ENCODE measurements at places on chromosomes 6 and 20.
A peak's percentile ranks its signal among the peaks of the same experiment; 100 is the strongest.

DNA sequence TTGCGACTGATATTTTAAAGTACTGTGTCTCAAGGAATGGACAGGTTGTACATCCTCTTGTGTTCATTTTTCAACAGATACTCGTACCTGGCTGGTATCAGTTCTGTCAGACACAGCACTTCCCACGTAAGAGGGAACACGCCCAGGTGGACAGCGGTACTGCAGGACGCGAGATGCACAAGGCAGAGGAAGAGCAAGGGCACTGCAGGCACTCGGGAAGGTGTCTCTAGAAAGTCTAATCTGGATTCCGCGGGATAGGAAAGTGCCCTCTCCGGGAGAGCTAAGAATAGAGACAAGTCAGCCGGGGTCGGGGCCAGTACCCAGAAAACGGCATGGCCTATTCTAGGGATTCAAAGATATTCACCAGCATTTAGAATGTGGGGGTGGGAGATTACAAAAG, 94.2 kb upstream of the MBOAT1 start:
- no peak for DNase-seq

- DNase-seq: no peak
These were observed 10.2 kb downstream of the SENP6 start for GRCh38 chr6:75611702-75612375.

DNA sequence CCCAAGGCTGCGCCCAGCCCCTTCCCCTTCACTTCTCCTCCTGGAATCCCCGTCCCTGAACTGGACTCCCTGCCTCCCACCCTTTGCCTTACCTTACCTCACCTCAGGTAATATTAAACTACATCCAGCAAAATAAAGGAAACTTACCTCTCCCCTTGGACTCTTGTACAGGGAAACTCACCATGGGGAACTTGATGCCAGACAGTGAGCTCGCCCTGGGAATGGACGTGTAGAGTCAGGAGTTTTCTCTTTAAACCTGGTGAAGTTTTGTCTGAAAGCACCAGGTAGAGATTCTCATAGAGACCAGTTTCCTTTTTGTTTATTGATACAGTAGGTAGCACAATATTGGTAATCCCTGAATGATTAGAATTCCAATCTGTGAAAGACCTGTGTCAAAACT, 544 bp upstream of the HLA-C start:
- no peak for DNase-seq

GRCh38 chr20:48718786-48719578, 108.8 kb downstream of the PREX1 start:
- DNase-seq: no peak

GRCh38 chr20:14824996-14825395, 487.6 kb upstream of the FLRT3 start:
- no peak for DNase-seq

DNA sequence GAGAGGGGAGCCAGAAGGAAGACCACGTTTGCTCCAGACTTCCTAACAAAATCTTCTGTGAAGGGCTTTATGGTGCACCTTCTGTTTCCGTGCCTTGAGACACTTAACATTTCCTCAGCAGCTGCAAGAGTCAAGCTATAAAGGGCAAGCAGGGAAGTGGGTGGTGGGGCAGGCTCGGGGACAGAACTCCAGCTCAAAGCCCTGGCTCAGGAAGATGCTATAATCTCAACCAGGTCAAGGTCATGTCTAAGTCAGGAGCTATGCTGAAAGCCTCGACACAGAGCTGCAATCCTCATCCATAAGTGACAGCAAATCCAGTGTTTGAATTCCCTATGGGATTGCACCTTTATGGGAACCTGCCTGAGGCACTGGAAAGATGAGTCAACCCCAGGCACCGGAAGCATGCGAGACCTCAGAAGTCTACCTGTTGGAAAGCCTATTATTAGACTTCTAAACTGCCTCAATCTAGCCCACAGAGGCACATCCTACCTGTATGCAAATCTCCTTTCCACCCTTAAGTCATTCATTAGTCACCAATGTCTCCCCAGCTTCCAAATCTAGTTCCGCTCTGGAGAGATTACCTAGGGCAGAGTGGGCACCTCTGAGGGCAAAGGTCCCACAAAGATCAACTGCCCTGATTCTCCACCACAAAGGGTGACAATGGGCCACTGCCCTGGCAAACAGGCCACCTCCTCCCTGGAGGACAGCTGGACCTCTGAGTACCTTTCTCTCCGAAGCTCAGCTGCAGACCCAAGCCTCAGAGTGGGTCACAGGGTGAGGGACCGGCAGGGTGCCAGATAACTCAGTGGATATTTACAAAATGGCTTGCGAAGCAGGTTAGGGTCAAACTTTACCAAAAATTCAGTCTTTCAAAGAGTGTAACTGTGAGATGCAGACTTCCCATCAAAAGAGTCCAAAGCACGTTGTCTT, 287.0 kb downstream of the CDC5L start:
- no peak for DNase-seq

- DNase-seq: peak; percentile 10
These were observed 30.3 kb downstream of the TBPL1 start for GRCh38 chr6:133983099-133983939.

DNA sequence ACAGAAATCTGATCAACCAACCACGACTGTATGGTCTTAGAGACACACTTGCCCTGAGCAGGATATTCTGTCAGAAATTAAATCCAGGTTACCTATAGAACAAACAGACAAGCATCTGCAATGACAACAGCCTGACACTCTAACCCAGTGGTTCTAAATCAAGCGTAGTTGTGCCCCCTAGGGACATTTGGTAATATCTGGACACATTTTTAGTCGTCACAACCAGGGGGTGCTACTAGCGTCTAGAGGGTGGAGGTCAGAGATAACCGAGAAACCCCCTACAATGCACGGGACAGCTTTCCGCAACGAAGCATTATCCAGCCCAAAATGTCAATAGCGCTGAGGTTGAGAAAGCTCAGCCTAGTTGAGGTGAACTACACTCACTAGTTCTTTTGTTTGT, 32.3 kb downstream of the ID4 start:
- DNase-seq: no peak

DNA sequence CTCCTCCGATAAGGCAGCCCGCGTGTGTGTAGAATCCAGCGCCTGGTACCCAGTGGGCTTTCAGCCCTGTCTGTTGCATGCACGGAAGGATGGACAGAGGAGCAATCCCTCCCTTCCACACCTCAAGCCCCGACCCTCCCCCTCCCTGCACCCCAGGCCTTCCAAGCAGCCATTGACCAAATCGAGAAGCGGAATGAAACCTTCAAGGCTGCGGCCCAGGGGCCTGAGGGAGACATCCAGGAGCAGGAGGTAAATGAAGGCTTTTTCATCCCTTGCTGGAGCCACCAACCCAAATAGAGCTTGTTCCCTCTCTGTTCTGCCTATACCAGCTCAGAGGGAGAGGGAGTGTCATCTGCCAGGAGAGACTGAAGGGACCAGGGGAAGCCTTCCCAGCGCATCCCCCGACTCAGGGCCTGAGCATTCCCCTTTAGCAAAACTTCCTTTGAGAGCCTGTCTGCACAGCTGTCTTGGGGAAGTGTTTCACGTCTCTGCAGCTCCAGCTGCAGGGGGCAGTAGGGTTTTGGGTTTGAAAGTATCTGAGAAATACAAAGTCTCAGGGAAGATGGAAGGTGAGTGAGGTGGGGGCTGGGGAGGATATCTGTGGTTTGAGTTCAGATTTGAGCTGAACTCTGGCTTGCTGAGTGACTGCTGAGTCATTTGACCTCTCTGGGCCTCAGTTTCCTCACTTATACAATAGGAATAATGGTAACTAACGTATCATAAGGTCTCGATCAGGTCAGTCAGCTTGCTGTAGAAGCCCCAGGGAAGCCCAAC, 16.1 kb downstream of the FGD2 start:
- DNase-seq: peak; percentile 58

- DNase-seq: no peak
These were observed 47.9 kb upstream of the SCML4 start for GRCh38 chr6:107871976-107872375.

DNA sequence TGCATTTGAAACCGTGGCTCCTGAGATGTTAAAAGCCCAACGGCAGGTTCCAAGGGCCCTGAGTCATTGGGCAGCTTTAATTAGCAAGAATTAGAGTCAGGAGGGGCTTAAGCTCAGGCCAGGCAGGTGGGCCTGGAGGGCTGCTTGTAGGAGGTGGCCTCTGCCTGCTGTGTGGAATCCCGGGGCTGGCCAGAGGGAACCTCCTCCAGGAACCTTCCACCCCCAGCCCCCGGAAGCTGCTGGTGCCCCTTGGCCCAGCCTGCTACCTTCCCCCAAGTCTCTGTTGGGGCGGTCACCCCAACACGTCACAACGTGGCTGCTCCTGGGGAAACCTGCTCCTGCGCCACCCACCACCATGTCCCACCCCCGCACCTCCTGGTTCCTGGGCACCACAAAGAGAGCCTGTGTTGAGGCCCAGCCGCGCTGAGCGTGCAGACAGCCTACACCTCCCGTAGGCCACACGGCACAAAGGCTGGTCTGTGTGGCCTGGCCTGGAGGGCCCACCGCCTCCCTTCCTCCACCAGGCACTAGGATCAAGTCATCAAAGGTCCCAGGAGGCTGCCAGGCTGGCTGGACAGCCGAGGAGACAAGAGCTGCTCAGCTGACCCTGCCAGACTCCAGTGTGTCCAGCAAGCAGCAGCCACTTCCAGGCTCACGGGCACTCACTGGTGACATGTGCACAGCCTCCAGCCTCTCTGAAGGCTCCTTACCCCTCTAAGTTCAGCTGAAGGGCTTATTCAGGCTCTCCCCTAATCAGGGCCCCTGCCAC, 86.3 kb downstream of the SNX5 start:
- no peak for DNase-seq

- DNase-seq: no peak
These were observed 37.6 kb downstream of the TTLL9 start for GRCh38 chr20:31908016-31908415.

DNA sequence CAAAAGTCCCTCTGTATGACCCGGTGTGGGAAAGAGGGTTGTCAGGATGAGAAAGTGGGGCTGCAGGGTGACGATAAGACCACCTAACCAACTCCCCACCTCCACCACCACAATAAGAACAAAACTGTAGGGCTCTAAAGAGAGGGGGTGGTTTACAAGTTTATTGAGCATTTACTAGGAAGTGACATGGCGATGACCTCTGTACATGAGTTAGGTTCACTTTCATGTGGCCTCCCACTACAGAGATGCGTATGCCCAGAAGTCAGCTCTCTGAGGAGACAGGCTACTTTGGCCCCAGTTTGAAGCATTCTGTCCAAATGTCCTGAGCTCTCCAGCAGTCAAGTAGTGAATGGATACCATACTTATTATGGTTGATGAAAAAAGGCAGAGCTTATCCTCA, 28.7 kb upstream of the PI16 start:
- DNase-seq: no peak

- DNase-seq: no peak
These were observed 29.9 kb downstream of the ID4 start for GRCh38 chr6:19866985-19867627.

GRCh38 chr6:89986650-89987074, 92.4 kb downstream of the GJA10 start:
- DNase-seq: no peak

GRCh38 chr6:145699462-145699861, 35.9 kb downstream of the EPM2A start:
- no peak for DNase-seq

- DNase-seq: no peak
These were observed 39.0 kb upstream of the SLCO4A1 start for GRCh38 chr20:62603021-62603906.

DNA sequence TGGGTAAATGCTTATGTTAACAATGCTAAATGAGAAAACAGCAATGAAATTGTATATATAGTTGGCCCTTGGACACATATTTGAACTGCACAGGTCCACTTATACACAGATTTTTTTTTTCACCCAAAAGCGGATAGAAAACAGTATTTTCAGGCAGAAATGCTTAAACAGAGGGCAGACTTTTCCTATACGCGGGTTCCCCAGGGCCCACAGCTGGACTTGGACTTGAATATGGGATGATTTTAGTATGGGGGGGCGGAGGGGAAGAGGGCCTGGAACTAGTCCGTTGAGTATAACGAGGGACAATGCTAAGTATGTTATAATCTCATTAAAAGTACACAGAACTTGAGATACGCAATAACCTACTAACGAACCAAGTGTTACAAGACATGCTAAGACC, 1.1 kb upstream of the PRSS35 start:
- no peak for DNase-seq
